ENCODE measurements at places on chromosomes 3 and 15. TPM values are rescaled to one million over a fixed set of nuclear protein-coding genes. Genes with fewer than 3 reads are reported as not detected.
A peak's percentile ranks its signal among the peaks of the same experiment; 100 is the strongest.

PDCD10 gene
- total RNA-seq: 76.1 TPM

C15orf61 gene
- 4.7 TPM for total RNA-seq

MITF gene
- total RNA-seq: 0.52 TPM

AADAC gene
- not detected for total RNA-seq

RBM6 gene
- total RNA-seq: 95.3 TPM

CD96 gene
- total RNA-seq: 60.5 TPM

ZNF860 gene
- total RNA-seq: 0.19 TPM

DNA sequence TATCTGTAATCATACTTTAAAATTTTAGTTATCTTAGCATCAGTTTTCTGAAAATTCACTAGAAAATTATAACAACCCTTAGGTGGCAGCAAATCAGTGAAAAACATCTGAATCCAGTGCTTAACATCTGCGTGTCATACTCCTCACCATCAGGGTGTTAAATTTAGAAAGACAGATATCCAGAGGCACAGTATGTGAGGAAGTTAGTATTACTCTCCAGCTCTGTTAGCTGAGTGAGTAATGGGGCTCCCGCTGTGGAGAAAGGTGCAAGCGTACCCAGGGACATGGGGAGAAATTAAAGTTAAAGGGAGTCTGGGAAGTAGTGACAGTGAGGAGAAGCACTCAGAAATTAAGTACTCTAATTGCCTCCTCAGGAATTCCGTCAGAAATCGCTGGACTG is 50.9 kb downstream of the CEP63 start:
- no peaks in the 10 kb centered on the region for H3K27me3 ChIP-seq
- no peak for DNase-seq
- peaks cover 19% of the 10 kb centered on the region for H3K36me3 ChIP-seq
- no peak overlapping the region for H3K27ac ChIP-seq
- no peak overlapping the region for H3K4me3 ChIP-seq

DNA sequence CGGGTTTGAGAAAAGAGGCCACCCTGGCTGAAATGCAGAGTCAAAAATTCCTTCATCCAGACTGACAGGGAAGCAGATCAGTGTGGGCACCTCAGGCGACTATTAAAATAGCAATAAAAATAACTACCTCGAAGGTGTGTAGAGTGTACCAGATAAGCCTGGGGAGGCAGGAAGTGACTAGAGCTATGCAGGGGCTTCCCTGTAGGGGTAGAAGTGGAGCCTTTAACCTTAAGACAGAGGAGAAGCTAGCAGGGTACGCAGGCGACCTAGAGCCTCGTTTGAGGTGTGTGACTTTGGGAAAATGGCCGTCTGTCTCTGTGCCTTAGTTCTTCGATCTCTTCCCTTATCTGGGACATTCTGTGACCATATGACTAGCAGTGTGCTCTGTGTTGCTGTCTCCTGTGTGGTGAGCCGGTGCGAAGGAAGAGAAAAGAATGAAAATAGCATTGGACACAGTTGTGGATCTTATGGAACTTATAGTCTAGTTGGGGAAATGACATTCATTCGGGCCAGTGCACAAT is 17.6 kb downstream of the BHLHE40 start:
- no peak overlapping the region for H3K27ac ChIP-seq
- H3K27me3 ChIP-seq: no peaks in the 10 kb centered on the region
- no peak for DNase-seq
- no peak overlapping the region for H3K4me3 ChIP-seq

- peaks cover 55% of the 10 kb centered on the region for H3K4me1 ChIP-seq
- H3K27ac ChIP-seq: peak within 1 kb of the TSS; percentile 96
- peaks cover 14% of the 10 kb centered on the region for H3K36me3 ChIP-seq
- DNase-seq: peak; percentile 83
These were observed at the start of gene FOXB1 for GRCh38 chr15:60004009-60004845. Gene FOXB1, plus strand, starts transcription at chr15:60004311. Its CDS starts 653 bp downstream, at chr15:60004964.

GRCh38 chr3:46365737-46366524 is 4.8 kb upstream of the CCR5 start:
- H3K4me1 ChIP-seq: peaks cover 45% of the 10 kb centered on the region
- H3K4me3 ChIP-seq: no peak overlapping the region
- peaks cover 28% of the 10 kb centered on the region for H3K27me3 ChIP-seq
- peak overlapping the region; percentile 55 for H3K27ac ChIP-seq

DNA sequence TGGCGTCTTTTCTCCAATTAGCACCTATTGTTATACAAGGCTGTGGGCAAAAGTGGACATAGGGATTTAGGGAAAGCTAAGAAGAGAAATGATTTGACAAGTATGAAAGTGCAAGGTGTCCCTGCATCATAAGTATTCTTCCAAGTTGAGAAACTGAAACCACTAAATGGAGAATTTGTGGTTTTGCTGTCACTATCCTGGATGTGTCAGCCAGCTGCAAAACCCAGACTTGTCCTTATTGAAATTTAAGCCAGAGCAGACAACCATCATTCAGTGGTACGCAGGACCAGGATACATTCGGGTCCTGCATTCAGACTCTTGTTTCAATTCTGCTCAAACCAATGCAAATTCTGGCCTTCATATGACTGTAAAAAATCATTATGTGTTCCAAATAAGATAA is 384.8 kb upstream of the TGFBR2 start:
- H3K36me3 ChIP-seq: peaks cover 3% of the 10 kb centered on the region
- H3K27me3 ChIP-seq: no peaks in the 10 kb centered on the region
- peaks cover 21% of the 10 kb centered on the region for H3K4me1 ChIP-seq
- H3K4me3 ChIP-seq: no peak overlapping the region
- H3K27ac ChIP-seq: no peak overlapping the region

DNA sequence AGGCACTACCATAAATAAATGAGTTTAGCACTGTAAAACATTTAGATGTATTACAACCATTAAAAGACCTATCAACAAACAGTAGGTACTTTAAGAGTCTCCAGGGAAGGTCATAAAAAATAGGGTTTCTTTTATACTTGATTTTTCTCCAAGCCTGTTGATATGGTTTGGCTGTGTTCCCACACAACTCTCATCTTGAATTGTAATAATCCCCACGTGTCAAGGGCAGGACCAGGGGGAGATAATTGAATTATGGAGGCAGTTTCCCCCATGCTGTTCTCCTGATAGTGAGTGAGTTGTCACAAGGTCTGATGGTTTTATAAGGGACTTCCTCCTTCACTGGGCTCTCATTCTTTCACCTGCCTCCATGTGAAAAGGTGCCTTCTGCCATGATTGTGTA is 468.9 kb upstream of the UBE2E2 start:
- no peaks in the 10 kb centered on the region for H3K36me3 ChIP-seq
- H3K4me3 ChIP-seq: no peak overlapping the region
- no peaks in the 10 kb centered on the region for H3K27me3 ChIP-seq
- no peak for DNase-seq

DNA sequence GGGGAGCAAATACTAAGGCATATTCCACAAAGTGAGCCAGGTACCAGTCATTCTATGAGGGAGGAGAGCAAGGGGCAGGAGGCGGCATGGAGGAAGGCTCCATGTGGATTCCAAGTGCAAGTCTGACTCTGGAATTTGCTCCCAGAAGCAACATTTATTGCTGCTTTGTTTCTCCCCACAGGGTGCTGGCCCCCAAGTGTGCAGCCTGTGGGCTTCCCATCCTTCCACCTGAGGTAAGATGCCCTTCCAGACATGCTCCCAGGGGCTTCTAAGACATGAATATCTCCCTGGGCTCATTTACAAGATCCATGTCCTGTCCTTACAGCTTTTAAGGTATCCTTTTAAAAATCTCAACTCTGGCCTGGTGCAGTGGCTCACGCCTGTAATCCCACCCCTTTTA is 15.9 kb upstream of the SACM1L start:
- no peak overlapping the region for H3K4me3 ChIP-seq
- H3K36me3 ChIP-seq: peaks cover 54% of the 10 kb centered on the region
- H3K27ac ChIP-seq: peak overlapping the region; percentile 48
- peaks cover 26% of the 10 kb centered on the region for H3K4me1 ChIP-seq
- DNase-seq: no peak

GRCh38 chr15:80476036-80476435 is 71.9 kb downstream of the ARNT2 start:
- no peak overlapping the region for H3K4me3 ChIP-seq
- no peaks in the 10 kb centered on the region for H3K36me3 ChIP-seq
- no peak overlapping the region for H3K27ac ChIP-seq
- DNase-seq: no peak
- no peaks in the 10 kb centered on the region for H3K4me1 ChIP-seq

DNA sequence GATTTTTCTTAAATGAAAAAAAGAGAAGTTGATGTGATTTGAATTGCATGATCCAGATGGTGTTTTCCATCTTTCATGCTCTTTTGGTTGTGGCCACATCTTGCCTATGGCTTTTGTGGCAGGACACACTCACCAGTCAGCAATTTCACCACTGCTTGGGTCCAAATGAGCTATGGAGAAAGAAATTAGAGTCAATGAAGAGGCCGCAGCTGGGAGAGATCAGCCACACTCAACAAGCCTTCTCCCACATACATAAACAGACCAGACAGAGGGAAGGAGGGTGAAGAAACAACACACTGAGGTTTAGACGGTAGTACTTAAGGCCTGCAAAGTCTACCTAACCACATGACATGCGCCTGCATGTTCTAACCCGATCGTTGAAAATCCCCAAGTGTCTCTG is 110.7 kb upstream of the CDIN1 start:
- H3K4me1 ChIP-seq: no peaks in the 10 kb centered on the region
- H3K36me3 ChIP-seq: no peaks in the 10 kb centered on the region
- DNase-seq: no peak
- no peak overlapping the region for H3K27ac ChIP-seq
- H3K4me3 ChIP-seq: no peak overlapping the region

- H3K4me3 ChIP-seq: no peak overlapping the region
- H3K36me3 ChIP-seq: peaks cover 6% of the 10 kb centered on the region
- H3K27ac ChIP-seq: no peak overlapping the region
- H3K27me3 ChIP-seq: no peaks in the 10 kb centered on the region
- peaks cover 7% of the 10 kb centered on the region for H3K4me1 ChIP-seq
- no peak for DNase-seq
These were observed 470.4 kb downstream of the LPP start for GRCh38 chr3:188624384-188624783.

- DNase-seq: no peak
- H3K36me3 ChIP-seq: no peaks in the 10 kb centered on the region
- no peak overlapping the region for H3K27ac ChIP-seq
- no peaks in the 10 kb centered on the region for H3K4me1 ChIP-seq
- no peak overlapping the region for H3K4me3 ChIP-seq
These were observed 75.2 kb downstream of the DUT start for GRCh38 chr15:48406266-48406891.

GRCh38 chr15:58321034-58321433 is 110.8 kb upstream of the LIPC start:
- no peak overlapping the region for H3K4me3 ChIP-seq
- peaks cover 5% of the 10 kb centered on the region for H3K27me3 ChIP-seq
- no peak for DNase-seq
- H3K4me1 ChIP-seq: peaks cover 2% of the 10 kb centered on the region

DNA sequence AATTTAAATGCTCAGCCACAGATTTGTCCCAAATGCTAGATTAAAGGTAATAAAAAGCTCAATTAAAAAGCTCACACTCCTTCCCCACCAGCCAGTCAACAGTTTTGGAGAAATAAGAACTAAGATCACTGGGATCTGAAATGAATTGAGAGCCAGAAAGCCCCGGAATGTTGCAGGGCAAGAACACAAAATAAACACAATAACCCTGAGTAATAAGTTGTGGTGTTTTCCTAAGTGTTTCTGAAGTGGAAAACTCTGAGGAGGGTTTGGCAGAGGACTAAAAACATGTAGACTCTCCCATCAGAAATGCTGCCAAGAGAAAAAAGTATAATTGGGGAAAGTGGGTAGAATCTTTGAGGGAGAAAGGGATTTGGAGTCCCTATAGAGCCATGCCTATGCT is 127.8 kb downstream of the ABI3BP start:
- peaks cover 15% of the 10 kb centered on the region for H3K27me3 ChIP-seq
- H3K4me3 ChIP-seq: no peak overlapping the region
- H3K36me3 ChIP-seq: no peaks in the 10 kb centered on the region
- no peak overlapping the region for H3K27ac ChIP-seq
- no peak for DNase-seq
- no peaks in the 10 kb centered on the region for H3K4me1 ChIP-seq

DNA sequence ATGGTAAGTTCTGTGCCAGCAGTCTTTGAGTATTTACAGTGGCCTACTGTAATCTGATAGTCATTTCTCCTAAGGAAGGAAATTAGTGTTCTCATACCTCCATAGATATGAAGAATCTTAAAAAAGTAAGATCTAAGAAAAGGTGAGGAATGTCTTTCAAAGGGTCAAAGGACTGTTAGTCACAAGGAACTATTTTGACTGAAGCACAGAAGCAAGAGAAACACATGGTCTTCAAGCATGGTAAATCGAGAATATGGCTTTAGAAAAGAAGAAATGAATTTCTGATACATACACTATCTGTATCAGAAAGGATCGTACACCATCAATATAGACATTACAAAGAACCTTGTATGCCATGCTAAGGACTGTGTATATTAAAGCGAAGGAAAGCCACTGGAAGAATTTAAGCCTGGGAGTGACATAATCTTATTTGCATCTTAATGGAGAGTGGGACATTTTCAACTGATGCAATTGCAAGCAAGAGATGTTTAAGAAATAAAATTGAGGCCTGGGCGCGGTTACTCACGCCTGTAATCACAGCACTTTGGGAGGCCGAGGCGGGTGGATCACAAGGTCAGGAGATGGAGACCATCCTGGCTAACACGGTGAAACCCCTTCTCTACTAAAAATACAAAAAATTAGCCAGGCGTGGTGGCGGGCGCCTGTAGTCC is 5.5 kb upstream of the ACAP2 start:
- H3K4me1 ChIP-seq: peaks cover 19% of the 10 kb centered on the region
- peaks cover 7% of the 10 kb centered on the region for H3K27me3 ChIP-seq
- no peak for DNase-seq
- H3K27ac ChIP-seq: no peak overlapping the region
- H3K4me3 ChIP-seq: no peak overlapping the region
- no peaks in the 10 kb centered on the region for H3K36me3 ChIP-seq

DNA sequence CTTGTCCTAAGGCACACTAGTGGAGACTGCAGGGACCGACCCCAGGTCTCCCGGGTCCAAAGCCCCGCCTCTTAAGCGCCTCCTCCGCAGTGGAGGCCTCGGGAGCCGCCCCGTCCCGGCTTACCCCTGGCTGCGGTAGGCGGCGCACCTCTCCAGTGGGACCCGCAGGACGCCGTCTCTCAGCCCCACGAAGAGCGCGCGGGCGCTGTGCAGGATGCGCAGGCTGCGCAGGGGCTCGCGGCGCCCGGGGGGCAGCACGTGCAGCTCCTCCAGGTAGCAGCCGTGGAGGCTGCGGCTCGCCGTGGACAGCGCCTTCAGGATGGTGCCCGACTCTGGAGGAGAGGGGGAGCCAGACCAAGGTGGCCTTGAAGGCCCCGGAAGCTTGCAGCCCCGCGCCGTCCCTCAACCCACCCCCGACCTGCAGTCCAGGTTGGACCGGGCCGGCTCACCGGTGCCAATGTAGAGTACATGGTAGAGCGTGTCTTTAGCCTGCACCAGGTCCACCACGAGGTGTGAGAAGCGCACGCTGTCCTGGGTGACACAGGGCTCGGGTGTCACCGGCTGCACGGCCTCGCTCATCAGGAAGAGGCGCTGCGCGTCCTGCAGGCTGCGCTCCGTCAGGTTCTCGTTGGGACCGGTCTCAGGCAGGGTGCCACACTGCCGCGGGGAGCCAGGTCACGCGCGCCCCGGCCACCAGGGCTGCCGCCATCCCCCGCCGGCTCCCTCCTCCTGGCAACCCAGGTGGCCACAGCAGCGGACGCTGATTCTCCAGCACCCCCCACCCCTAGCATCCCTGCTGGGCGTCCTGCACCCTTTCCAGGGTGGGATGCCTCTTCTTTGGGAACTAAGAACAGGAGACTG is 105.5 kb downstream of the SEMA5B start:
- H3K36me3 ChIP-seq: no peaks in the 10 kb centered on the region
- H3K27ac ChIP-seq: no peak overlapping the region
- H3K4me1 ChIP-seq: no peaks in the 10 kb centered on the region
- no peak overlapping the region for H3K4me3 ChIP-seq
- peak; percentile 77 for DNase-seq
- H3K27me3 ChIP-seq: peaks cover 25% of the 10 kb centered on the region

All from activated CD4-positive, alpha-beta T cell treated with anti-CD3 and anti-CD28 coated beads, Interleukin-2, amount 10 ng/mL, durations not matched to agents 24 days and 14 days (primary cell).